ENCODE measurements at places on chromosomes 1 and 21.
A peak's percentile ranks its signal among the peaks of the same experiment; 100 is the strongest.

DNA sequence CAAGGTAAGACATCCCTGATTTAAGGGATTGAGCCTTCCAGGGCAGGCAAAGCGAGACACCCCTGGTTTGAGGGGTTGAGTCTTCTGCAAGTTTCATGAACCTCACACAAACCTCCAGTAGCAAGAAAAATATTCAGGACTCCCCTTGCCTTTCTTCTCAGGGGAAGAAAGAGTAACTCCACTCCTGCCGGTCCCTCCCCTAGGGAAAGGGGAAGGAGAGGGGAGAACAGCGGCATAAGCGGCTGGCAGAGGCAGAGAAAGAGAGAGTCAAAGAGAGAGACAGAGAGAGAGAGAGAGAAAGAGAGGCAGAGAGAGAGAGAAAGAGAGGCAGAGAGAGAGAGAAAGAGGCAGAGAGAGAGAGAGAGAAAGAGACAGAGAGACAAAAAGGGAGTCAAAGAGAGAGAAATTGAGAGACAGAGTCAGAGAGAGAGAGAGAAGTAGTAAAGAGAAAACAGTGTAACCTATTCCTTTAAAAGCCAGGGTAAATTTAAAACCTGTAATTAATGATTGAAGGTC lies 29.5 kb upstream of the CBR3 start:
- DNase-seq = no peak

GRCh38 chr1:29382851-29383745 lies 146.8 kb downstream of the PTPRU start:
- DNase-seq = no peak

DNA sequence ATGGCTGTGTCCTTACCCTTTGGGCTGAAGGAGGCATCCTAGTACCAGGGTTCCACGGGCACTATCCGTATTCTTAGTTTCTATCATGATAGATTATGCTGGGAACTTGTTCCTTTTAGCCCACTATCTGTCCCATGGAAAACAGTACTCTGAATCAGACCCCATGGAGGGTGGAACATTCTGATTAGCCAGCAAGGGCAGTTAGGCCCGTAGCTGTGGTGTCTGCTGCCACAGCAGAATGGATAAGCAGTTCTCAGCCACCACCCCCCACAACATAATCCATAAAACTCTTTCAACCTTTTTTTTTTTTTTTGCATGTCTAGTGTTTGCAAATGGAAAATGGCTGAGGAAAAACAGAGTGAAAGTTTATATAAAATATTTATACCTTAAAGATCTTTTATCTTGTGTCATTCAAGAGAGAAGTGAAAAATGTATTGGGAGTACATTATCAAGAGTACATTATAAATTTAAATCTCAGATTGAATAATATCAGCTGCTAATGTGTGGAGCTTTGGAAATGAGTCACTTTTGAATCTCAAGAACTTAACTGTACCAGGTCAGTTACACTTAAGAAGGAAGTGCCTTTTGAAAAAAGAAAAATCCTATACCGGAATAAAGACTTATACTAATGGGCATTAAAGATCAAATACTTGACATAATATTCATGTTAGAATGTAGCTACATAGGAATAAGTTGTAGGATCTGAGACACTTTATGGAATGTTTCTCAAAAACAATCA lies 80.3 kb downstream of the NFIA start:
- no peak for DNase-seq

- DNase-seq = no peak
Measured at GRCh38 chr1:20165522-20165951, 20.4 kb upstream of the UBXN10 start.

GRCh38 chr1:87754139-87754538 lies 425.5 kb downstream of the LMO4 start:
- no peak for DNase-seq

- no peak for DNase-seq
Measured at GRCh38 chr1:31583995-31584868, 7.9 kb downstream of the TINAGL1 start.

- DNase-seq = no peak
Measured at GRCh38 chr1:150621497-150622302, 7.7 kb downstream of the ENSA start.

DNA sequence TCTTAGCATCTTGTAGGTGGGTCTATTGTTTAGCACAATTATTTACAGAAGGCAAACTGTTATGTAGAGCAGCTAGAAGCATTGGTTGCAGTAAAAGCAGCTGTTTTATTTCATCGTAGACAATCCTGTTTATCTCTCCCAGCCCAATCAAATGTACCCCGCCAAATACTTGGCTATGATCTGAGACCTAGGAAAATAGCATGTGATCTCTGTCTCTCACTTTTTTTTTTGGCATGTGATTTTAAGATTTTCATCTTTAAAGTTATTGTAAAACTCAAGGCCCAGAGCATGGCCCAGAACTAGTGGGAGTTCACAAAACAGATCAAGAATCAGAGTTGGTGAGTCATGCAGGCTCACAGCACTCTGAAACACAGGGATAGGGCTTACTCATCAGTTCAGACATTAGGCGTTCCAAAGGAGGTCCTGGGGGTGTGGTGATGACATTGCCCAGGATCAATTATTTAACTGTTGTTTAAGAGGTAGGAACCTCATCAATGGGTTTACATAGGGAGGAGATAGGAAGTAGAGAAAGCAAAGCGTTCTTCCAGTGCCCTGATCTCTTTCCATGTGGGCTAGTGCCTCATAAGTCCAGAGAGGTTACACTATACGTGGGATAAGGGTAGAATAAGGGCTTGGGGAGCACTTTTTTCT lies 40.2 kb downstream of the TBX19 start:
- peak; percentile 73 for DNase-seq

DNA sequence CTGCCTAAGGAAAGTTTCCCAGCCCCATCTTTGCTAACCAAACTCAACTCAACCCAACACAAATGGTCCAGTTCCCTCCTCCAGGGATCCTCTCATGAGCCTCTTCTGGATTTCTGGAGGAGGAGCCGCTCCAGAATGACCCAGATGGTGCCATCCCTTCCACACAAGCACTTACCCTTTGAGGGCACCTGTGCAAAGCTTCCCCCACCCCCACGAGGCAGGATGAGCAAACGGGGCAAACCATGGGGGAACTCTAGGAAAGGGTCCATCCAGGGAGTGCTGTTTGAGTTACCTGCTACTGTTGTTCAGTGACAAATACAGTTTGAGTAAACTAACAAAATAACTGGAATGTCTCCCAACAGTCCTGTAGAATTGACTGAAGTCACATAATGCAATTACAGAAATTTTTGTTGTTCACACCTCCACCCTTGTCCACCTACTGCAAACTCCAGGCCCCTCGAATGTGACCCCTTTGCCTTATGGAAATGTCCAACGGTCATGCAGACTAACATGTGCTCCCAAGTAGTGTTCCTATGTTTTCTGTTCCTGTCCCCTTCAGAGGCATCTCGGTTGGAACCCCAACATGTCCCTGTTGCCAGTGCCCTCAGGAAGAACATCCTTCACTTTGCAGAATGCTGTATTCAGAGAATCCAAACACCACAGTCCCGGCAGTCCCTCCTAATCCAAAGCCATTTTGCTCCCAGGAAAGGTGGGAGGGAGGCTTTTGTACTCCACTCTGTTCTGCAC lies 160.1 kb downstream of the RRAGC start:
- DNase-seq = no peak

DNA sequence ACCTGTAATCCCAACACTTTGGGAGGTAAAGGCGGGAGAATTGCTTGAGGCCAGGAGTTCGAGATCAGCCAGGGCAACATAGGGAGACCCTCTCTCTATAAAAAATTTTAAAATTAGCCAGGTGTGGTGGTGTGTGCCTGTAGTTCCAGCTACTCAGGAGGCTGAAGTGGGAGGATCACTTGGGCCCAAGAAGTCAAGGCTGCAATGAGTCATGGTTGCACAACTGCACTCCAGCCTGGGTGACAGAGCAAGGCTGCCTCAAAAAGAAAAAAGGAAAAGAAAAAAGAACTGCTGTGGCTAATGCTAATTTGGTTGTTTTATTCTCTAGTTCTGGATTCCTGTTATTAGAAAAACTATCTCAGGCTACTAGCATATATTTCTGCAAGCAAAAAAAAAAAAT lies 29.8 kb downstream of the DBT start:
- no peak for DNase-seq

DNA sequence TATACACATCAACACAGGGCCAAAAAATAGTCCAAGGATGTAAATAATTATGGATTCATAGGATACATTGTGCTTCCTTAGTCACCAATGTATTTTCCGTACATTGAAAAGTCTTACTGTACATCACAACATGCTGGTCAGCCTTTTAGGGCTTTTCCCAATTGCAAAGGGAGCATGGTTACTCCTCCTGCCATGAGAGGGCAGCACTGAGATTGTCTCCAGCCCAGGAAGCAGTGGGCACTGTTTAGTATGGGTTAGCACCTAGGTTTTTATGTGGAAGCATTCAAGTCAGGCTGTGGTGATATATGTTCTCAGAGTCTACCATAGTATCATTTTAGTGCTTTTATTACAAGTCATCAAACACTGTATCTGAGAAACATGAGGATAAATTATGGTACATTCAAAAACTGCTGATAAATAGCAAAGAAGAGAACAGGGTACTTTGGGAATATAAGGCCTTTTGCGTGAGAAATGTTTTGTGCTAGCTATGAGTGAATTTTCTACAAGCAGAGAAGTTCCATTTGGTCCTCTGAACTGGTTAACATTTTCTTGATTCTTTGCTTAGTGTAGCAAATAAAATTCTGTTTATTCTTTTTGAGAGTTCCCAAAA lies 34.0 kb downstream of the ST6GALNAC5 start:
- peak; percentile 30 for DNase-seq

- no peak for DNase-seq
Measured at GRCh38 chr1:116971258-116971860, 30.2 kb upstream of the CD101 start.

DNA sequence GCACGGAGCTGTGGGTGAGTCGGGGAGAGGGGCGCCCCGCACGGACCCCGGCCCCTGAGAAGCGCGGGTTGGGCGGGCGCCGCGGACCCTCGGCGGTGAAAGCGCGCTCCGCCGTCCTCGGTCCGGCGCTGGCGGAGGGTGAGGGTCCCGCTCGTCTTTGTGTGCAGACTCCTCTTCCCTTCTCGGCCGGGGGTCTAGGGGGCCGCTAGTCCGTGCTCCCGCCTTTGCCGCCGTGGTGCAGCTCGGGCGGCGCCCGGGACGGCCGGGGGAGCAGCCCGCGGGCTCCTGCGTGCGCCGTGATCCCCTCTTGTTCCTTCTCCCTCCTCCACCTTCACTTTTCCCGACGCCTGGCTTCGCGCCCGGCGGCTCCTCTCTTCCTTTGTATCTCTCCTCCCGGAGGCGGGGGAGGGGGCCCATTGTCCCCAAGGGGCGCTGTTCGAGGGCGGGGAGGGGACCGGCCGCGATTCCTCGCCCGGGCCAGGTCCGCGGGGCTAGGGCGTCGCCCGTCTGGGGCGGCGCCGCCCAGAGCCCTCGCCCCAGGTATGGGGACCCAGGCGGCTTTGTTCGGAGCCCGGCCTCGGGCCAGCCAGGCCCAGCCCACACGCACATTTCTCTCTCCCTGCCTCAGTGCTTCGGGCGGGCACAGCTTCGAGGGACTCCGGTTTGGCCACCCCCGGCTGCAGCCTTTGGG lies 519 bp downstream of the FNBP1L start:
- no peak for DNase-seq

GRCh38 chr1:236870721-236871120 lies 75.6 kb downstream of the MTR start:
- no peak for DNase-seq

GRCh38 chr1:182897696-182898095 lies 55.3 kb downstream of the SHCBP1L start:
- no peak for DNase-seq

- no peak for DNase-seq
Measured at GRCh38 chr21:17688912-17689874, 76.5 kb upstream of the BTG3 start.

- DNase-seq = no peak
Measured at GRCh38 chr1:86753700-86754099, 49.3 kb downstream of the SH3GLB1 start.

GRCh38 chr1:59641836-59642235 lies 172.9 kb upstream of the HOOK1 start:
- no peak for DNase-seq

- no peak for DNase-seq
Measured at GRCh38 chr1:24969596-24970398, 39.7 kb upstream of the RUNX3 start.

DNA sequence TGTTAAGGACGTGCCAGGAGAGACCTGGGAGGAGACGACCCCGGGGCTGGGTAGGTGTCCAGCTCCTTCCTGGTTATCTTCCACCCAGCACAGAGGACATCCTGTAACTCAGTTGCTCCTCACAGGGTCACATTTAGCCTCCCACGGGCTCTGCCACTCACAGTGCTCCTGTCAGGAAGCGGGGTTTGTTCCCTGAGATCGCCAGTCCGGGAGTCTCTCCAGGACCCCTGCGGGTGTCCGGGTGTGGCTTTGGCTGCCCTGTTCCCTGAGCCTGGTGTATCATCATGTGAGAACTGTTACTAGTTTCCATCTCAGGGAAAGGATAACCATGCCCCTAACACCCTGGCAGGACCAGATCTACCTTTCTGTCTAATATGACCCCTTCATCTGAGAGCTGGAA lies 158.2 kb upstream of the RUNX1 start:
- no peak for DNase-seq

GRCh38 chr1:233614743-233615521 lies 1.0 kb downstream of the KCNK1 start:
- no peak for DNase-seq

DNA sequence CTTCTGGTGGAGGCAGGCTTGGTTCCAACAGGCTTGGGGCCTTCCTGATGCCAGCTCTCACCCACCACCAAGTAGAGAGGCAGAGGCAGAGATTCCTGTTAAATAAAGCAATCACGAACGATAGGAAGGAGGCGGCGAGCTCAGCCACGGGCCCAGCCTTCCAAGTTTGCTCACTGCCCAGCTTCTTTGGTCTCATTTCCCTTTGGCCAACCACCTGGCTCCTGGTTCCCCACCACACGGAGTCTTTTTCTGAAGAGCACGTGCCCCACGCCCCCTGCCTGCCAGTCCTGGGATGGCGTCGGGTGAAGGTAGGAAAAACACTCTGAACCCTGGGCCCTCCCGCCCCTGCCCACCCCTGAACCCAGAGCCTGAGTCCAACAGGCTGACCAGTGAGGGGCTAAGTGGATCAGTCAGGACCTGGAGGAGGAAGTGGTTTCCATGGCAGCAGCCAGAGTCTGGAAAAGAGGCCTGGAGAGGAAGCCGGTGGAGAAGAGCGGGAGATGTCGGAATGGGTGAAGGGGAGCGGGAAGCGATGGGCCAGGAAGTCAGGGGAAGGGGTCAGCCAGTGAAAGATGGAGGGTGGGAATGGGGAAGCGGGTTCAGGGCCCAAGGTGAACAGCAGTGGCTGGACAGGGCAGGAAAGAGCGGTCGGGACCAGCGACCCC lies 158.2 kb upstream of the KLHDC7A start:
- DNase-seq = no peak

All from HS-5 (cell line).